Left lung (tissue), 14 donors: ENCODE measurements at places on chromosomes 6 and 20. TPM values are rescaled to one million over a fixed set of nuclear protein-coding genes. Genes with fewer than 3 reads are reported as not detected.

TSBP1 gene
- total RNA-seq: not detected

RNF144B gene
- 60.4 TPM for total RNA-seq

ADGRG6 gene
- total RNA-seq: 34.2 TPM

FAM229B gene
- 15.3 TPM for total RNA-seq

DEFB126 gene
- not detected for total RNA-seq

AKAP12 gene
- 29.1 TPM for total RNA-seq

NRN1 gene
- total RNA-seq: 6.5 TPM

PI16 gene
- 2.5 TPM for total RNA-seq

CD83 gene
- 14.2 TPM for total RNA-seq

MRAP2 gene
- total RNA-seq: 1.2 TPM

EYS gene
- 0.50 TPM for total RNA-seq

ZNF334 gene
- 4.3 TPM for total RNA-seq

BMP2 gene
- total RNA-seq: 38.9 TPM

PRKN gene
- total RNA-seq: 2.1 TPM

PGC gene
- 175 TPM for total RNA-seq

TPBG gene
- total RNA-seq: 12.6 TPM

HLA-DQB1 gene
- 56.8 TPM for total RNA-seq

DNAH8 gene
- 0.03 TPM for total RNA-seq

C6orf163 gene
- 2.3 TPM for total RNA-seq

HLA-DRB5 gene
- 106 TPM for total RNA-seq

OPRL1 gene
- 1.8 TPM for total RNA-seq

CST4 gene
- not detected for total RNA-seq

STMND1 gene
- not detected for total RNA-seq

PYGB gene
- 78.2 TPM for total RNA-seq

FAM217A gene
- not detected for total RNA-seq

PACSIN1 gene
- total RNA-seq: 0.09 TPM
